ENCODE measurements at places on chromosomes 3 and 15.

- peak; percentile 91 for DNase-seq
Observed at GRCh38 chr15:81887912-81888311, 157.9 kb downstream of the MEX3B start.

GRCh38 chr15:36294359-36294758 is 285.1 kb upstream of the CDIN1 start:
- DNase-seq: peak; percentile 4

- DNase-seq: no peak
Observed at GRCh38 chr3:183448369-183449128, 20.1 kb upstream of the MCF2L2 start.

- DNase-seq: peak; percentile 94
Observed at GRCh38 chr3:138686771-138687221, 78.2 kb downstream of the FAIM start.

- no peak for DNase-seq
Observed at GRCh38 chr3:102060814-102061213, 211.5 kb downstream of the NFKBIZ start.

DNA sequence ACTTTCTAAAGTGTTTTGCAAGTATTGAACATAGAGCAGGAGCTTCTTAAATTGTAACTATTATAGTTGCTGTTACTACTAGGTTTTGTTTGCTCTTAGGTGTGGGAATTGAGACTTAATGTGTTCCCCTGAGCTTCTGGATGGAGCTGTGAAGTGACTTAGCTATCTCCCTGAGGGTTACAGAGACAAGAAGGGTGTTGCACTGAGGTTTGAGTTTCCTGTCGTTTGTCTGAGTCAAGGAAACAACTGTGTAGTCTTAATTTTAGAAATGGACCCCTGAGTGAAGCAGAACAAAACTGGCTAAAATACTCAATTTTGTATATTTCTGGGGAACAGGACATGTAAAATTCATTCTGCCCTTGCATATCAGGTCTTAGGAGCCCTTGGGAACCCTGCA is 20.4 kb downstream of the TTC21A start:
- no peak for DNase-seq

- peak; percentile 61 for DNase-seq
Observed at GRCh38 chr15:48400086-48400485, 68.9 kb downstream of the DUT start.

GRCh38 chr3:29759411-29760225 is 478.7 kb downstream of the RBMS3 start:
- DNase-seq: peak; percentile 28

- peak; percentile 14 for DNase-seq
Observed at GRCh38 chr15:84840741-84841429, 23.7 kb downstream of the ALPK3 start.

DNA sequence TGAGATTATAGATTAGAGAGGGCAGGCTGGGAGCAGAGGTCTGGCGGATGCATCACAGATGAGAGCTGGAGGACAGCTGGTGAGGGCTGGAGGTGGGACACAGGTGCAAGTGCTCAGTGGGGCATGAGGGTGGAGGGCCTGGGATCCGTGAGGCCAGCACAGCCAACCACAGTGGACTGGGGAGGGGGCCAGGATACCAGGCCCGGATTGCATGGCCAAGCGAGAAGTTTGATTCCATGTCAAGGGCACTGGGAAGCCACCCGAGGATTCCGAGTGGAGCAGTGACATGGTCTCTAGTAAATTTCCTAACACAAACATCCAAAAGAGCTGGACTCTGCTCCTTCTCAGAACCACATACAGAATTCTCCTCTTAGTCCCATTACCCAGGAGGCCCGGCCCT is 44.0 kb upstream of the SLC41A3 start:
- DNase-seq: no peak

DNA sequence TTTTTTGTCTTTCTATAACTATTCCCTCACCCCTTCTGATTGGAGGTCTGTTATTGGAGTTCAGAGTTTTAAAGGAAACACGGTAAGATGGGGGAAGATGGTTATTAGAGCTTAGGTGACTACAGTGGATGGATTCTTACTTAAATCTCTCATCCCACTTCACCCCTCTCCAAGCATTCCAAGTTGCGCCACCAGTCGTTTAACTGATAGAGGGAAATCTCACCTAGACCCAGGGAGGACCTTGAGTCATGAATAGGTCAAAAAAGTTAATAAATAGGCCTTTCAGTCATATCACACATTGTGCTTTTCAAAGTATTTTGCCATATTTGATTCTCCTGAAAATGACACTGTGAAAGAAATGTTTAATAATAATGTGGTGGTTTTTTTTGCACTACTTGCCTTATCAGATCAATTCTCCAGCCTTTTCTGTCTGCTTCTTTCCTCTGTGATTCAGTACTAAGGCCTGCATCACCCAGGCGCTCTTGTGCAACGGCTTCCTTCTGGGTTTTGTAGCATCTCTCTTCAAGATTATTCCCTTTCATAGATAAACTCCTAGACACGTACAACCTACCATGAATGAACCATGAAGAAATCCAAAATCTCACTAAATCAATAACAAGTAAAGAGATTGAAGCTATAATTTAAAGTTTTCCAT is 100.4 kb upstream of the TGFBR2 start:
- DNase-seq: no peak

GRCh38 chr15:70248116-70249025 is 150.7 kb upstream of the TLE3 start:
- DNase-seq: no peak

DNA sequence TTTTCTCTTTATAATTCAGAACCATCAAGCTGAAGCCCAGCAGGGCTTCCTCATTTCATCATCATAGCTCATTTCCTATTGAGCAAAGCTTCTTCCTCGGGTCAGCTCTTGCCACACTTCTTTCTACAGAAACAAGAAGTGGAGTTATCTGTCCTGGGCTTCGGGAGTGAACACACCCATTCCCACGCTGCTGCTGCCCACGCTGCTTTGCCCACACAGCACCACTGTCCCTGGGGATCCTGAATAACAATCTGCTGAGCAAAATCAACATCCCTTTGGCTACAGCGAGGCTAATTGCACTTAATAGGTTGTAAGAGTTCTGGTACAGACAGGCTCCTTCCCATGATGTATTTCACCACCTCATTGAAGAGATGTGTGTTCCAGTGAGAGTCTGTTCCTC is 23.7 kb downstream of the CEP19 start:
- DNase-seq: peak; percentile 54

- peak; percentile 16 for DNase-seq
Observed at GRCh38 chr3:128623762-128624176, 26.8 kb downstream of the RPN1 start.

DNA sequence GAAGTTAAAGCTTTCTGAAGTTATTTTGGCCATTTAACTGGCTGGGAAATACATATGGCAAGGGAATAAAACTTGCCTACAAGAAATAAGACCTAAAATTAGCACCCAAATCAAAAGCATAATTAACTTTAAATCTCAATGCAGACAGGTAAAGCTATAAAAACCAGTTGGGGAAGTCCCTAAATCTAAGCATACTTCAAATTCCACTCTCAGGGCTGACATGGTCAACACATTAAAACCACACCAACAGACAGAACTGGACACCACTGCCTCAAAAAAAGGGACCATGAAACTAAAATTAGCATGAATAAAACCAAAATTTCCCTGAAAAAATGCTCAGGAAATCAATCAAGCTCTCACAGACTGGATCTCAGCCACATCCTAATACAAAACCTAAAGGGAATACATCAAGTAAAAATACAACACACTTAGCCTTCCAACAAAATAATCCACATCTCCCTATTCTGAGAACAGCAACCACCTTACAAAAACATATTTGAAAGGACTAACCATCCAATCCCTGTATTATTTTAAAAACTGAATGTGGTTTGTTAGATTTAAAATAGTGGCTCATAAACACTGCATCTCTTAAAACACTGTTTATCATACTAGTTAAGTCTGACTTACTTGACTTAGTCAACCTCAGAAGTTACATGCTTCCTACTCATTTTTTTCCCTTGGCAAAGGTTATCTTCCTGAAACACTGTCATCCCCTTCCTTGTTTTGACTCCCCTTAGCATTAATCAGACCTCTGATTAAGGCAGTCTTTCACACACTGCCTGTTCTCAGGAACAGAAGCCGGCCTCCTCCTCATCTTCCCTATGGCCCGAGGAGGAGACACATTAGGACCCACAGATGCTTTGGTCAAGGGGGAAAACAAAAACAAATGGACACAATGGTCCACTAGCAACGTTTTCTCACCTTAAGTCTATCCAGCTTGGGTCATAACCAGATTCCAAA is 8.3 kb downstream of the TRA2B start:
- no peak for DNase-seq

GRCh38 chr15:67724691-67725375 is 100.5 kb upstream of the SKOR1 start:
- no peak for DNase-seq

GRCh38 chr15:92305343-92305742 is 88.3 kb upstream of the ST8SIA2 start:
- no peak for DNase-seq

DNA sequence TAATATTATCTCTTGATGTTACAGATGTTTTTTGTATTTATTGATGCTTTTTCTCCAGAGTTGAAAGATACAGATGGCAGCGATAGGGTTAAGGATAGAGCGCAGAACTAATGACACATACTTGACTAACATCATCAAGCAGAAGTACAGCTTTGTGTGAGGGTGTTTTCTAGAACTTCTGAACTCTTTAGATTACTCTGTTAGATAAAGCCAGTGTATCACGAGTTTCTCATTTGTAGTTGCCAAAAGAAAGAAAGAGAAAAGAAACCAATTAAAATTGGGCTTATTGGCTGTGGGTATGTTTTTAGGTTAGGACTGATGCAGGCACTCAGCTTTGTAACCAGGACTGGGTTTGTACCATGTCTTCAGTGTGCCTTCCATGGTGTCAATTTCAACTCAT is 6.6 kb upstream of the GPR171 start:
- DNase-seq: no peak

- DNase-seq: peak; percentile 72
Observed at GRCh38 chr15:63233667-63234423, 43.6 kb upstream of the APH1B start.

DNA sequence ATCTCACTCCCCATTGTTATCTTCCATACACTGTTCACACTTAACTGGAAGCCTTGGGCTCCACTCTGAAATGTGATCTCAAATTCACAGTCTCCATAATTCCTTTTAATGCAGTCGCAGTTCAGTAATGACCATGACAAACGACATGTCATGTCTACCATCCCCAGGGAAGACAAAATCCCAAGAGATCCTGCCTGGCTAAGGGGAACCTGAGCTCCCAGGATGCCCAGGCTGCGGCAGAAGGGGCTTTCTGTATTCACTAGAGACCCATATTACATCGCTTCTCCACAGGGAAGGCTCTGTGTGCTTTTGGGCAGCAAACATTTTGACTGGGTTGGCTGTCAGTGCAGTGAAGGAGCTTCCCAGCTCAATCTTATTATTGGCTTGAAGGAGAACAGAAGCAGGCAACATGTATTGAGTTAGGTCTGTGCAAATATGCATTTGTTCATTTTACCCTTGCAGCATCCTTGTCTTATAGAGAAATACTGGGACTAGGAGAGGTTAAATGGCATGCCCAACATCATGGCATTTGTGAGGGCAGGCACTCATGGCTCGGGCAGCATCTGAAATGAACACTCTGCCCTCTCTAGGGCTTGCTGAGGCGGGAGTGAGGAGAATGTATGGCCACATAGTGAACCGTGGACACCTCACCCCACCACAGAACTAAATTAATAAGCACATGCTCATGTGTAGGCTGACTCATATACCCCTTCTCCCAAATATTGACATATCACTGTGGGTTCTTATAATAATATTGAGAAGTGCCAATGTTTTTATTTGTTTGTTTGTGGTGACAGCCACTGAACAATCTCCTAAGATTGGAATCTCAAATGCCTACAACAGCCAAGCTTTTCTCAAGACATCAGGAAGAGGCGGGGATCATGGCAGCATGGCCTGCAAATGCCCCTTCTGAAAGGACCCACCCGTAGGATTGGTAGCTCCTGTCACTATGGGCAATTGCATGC is 141.6 kb upstream of the FOXB1 start:
- no peak for DNase-seq

- peak; percentile 92 for DNase-seq
Observed at GRCh38 chr3:54917174-54917573, 10.7 kb downstream of the LRTM1 start.

DNA sequence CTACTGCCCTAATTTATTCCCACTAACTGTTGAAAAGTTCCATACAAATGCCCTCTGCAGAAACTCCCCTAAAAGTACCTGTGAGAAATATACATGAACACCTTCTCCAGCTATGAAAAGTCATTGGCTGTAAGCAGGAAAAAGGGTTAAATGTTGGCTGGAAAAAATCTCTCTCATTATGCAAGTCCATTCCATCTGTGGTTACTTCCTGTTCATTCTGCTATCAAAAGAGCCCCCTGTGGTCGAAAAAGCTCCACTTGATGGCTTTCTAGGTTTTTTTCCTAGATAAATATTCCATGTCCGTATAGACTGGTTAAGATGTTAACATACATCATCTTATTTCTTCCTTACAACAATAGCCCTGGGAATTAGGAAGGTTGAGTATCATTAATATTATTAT is 56.2 kb upstream of the AKAP13 start:
- DNase-seq: no peak
